HFFc6 (cell line): ENCODE measurements at places on chromosomes 6 and 20. TPM values are rescaled to one million over a fixed set of nuclear protein-coding genes. Genes with fewer than 3 reads are reported as not detected.

Gene HDAC2
- total RNA-seq, result 84.9 to 108 TPM (median 105 TPM) in 3 replicates

Gene PGBD1
- total RNA-seq, result 2.9 to 4.6 TPM (median 4.0 TPM) in 3 replicates

Gene SLC16A10
- total RNA-seq, result not detected in 3 replicates

Gene TRMT11
- total RNA-seq, result 10.8 and 20.7 TPM in 2 replicates

Gene GJA10
- not detected in 2 replicates for total RNA-seq

Gene SIRPD
- total RNA-seq, result not detected in 3 replicates

Gene SIRPB2
- not detected in 2 replicates for total RNA-seq

Gene SMIM26
- total RNA-seq, result 65.2 and 71.1 TPM in 2 replicates

Gene SPEF1
- total RNA-seq, result 0.27 to 0.35 TPM (median 0.30 TPM) in 3 replicates

Gene TCF21
- total RNA-seq, result not detected in 3 replicates

Gene RRAGD
- total RNA-seq, result not detected in 3 replicates

Gene DACT2
- not detected in 3 replicates for total RNA-seq

Gene GGT7
- total RNA-seq, result 15.9 to 18.8 TPM (median 17.3 TPM) in 3 replicates

Gene BMP2
- total RNA-seq, result 0.08 TPM in 1 of 3 replicates, not detected in the others

Gene HLA-DRA
- total RNA-seq, result not detected in 3 replicates

Gene TOX2
- 46.1 to 63.2 TPM (median 51.6 TPM) in 3 replicates for total RNA-seq

Gene SCUBE3
- 45.9 to 81.6 TPM (median 80.1 TPM) in 3 replicates for total RNA-seq

Gene FBXL4
- total RNA-seq, result 10.2 to 12.1 TPM (median 11.3 TPM) in 3 replicates

- peak; percentile 70 for DNase-seq
- H3K27me3 ChIP-seq, result no peaks in the 10 kb centered on the region
- no peak overlapping the region for H3K4me3 ChIP-seq
- peak overlapping the region; percentile 58; the same call in 1 of the 2 replicates for H3K27ac ChIP-seq
Measured at GRCh38 chr6:46044881-46045617, 29.4 kb upstream of the CLIC5 start.

DNA sequence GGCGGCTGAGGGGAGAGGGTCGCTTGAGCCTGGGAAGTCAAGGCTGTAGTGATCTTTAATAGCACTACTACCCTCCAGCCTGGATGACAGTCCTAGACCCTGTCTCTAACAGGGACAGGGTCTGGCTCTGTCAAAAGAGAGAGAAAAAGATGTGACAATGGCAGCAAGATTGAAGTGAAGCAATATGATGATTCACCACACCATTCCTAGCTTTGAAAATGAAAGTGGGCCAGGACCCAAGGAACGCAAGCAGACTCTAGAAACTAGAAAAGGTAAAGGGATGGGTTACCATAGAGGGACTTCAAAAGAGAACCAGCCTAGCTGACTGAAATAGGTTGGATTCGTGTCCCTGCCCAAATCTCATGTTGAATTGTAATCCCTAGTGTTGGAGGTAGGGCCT is 426.9 kb downstream of the HTR1B start:
- peaks cover 90% of the 10 kb centered on the region for H3K4me1 ChIP-seq
- no peak for DNase-seq
- no peaks in the 10 kb centered on the region; the same call in 1 of the 2 replicates for H3K27me3 ChIP-seq
- H3K27ac ChIP-seq, result no peak overlapping the region; the same call in 1 of the 2 replicates

GRCh38 chr6:44956396-44956795 is 371.7 kb upstream of the RUNX2 start:
- no peaks in the 10 kb centered on the region for H3K36me3 ChIP-seq
- H3K4me1 ChIP-seq, result peaks cover 13% of the 10 kb centered on the region
- no peak overlapping the region for H3K4me3 ChIP-seq
- H3K27me3 ChIP-seq, result no peaks in the 10 kb centered on the region

- no peaks in the 10 kb centered on the region for H3K27me3 ChIP-seq
- H3K4me1 ChIP-seq, result peaks cover 36% of the 10 kb centered on the region
- no peak overlapping the region for H3K4me3 ChIP-seq
Measured at GRCh38 chr20:25339608-25340007, 51.0 kb downstream of the ABHD12 start.

GRCh38 chr6:24497254-24497970 is 2.6 kb downstream of the ALDH5A1 start:
- H3K4me1 ChIP-seq, result no peaks in the 10 kb centered on the region
- no peak overlapping the region for H3K4me3 ChIP-seq
- no peak overlapping the region for H3K27ac ChIP-seq
- DNase-seq, result no peak
- H3K36me3 ChIP-seq, result peaks cover 12% of the 10 kb centered on the region; the same call in 1 of the 2 replicates

DNA sequence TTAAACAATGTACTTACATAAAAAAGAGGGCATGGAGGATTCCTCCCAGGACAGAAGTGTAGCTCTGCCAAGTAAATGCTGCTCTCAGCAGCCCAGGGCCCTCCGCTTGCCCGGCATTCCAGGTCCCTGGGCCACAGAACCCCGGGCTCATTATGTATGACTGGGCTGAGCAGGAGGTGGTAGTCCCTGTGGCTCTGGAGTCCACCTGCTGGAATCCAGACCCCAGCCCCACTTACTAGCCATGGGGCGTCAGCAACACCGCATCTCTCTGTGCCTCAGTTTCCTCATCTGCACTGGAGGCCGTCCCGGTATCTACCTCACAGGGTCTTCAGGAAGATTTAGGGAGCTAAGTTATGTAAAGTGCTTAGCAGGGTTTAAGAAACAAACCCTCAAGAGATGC is 55.4 kb downstream of the PSMG4 start:
- no peaks in the 10 kb centered on the region for H3K36me3 ChIP-seq
- peaks cover 48% of the 10 kb centered on the region for H3K27me3 ChIP-seq
- H3K27ac ChIP-seq, result no peak overlapping the region

DNA sequence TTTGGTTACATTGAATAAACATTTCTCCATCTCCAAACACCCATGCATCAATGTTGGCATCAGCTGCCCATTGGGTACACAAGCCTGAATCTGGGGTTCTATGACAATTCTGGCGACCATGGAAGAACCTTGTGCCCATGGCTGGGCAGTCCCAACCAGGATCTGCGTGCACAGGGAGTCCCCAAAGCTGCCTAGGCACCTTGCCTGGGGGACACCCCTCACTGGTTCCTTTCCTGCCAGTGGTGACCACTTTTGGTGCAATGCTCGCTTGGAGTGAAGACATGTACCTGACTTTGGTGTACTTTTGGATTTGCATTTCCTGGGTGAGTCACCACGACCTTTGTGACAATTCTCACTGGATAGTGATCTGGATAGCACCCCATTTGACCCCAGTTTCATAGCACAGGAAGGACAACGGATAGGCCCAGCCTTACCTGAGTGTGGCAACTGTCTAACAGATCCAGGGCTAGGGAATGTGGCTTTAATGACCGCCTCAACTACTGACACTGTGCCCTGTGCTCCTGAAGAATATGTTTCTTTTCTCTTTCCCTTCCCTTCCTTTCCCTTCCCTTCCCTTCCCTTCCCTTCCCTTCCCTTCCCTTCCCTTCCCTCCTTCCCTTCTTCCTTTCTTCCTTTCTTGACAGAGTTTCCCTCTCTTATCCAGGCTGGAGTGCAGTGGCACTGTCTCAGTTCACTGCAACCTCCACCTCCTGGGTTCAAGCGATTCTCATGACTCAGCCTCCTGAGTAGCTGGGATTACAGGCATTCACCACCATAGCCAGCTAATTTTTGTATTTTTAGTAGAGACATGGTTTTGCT is 7.1 kb downstream of the SPINT3 start:
- DNase-seq, result no peak
- no peaks in the 10 kb centered on the region for H3K36me3 ChIP-seq
- H3K4me1 ChIP-seq, result no peaks in the 10 kb centered on the region
- H3K4me3 ChIP-seq, result no peak overlapping the region
- H3K27ac ChIP-seq, result no peak overlapping the region

- no peak overlapping the region for H3K27ac ChIP-seq
- no peaks in the 10 kb centered on the region for H3K36me3 ChIP-seq
- DNase-seq, result peak; percentile 40
- no peaks in the 10 kb centered on the region for H3K4me1 ChIP-seq
Measured at GRCh38 chr20:24303393-24304170, 165.8 kb upstream of the SYNDIG1 start.

GRCh38 chr6:101799531-101799930 is 406.0 kb downstream of the GRIK2 start:
- H3K4me1 ChIP-seq, result peaks cover 27% of the 10 kb centered on the region
- no peak overlapping the region for H3K4me3 ChIP-seq
- peaks cover 6% of the 10 kb centered on the region for H3K36me3 ChIP-seq
- no peak for DNase-seq
- H3K27me3 ChIP-seq, result no peaks in the 10 kb centered on the region
- no peak overlapping the region for H3K27ac ChIP-seq

DNA sequence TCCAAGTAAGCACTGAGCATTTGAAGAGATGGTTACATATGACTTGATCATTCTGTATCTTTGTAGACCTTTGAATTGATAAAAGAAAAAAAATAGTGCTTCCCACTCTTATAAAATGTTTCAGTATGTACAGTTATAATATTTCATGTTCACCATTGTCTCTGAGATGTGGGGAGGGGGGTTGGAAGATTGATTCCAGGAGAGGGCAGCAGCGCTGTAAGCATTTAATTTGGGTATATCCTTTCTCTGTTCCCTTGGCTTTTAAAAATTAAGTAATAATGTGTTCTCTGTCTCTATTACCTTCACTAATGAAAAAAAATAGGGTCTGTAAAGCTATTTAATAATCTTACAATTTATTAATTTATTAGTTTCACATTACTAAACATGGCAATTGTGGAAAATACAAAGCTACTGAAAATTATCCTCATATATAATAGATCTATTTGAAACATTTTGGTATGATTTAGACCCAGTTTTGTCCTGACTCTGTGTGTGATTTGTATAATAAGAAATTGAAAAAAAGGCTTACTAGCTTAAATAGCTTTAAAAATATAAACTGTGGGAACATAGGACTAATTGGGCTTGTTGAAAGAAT is 341.2 kb downstream of the CDKAL1 start:
- peak overlapping the region; percentile 73; the same call in 1 of the 2 replicates for H3K27ac ChIP-seq
- H3K36me3 ChIP-seq, result no peaks in the 10 kb centered on the region
- DNase-seq, result no peak
- no peaks in the 10 kb centered on the region for H3K27me3 ChIP-seq

GRCh38 chr6:157087974-157088373 is 235.3 kb downstream of the TMEM242 start:
- H3K27me3 ChIP-seq, result no peaks in the 10 kb centered on the region
- H3K4me1 ChIP-seq, result peaks cover 29% of the 10 kb centered on the region
- H3K4me3 ChIP-seq, result no peak overlapping the region
- DNase-seq, result no peak
- H3K27ac ChIP-seq, result peak overlapping the region; percentile 48; the same call in 1 of the 2 replicates

DNA sequence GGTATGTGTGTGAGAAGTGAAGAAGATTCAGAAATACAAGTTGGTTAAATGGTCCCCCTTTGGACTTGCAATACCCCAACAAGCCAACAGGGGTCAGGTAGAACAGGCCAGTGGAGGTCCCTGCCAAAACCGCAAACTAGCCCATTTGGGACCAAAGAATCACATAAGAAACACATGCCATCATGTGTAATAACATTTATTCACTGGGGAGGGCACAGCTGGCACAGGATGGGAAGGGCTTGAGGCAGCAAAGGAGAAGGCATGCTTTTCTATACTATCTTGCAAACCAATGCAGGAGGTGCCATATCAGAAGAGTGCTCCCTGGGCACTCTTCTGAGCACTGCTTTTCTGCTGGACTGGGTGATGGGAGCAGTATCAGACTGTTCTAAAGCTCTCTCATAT is 116.1 kb upstream of the TRAF3IP2 start:
- H3K27ac ChIP-seq, result no peak overlapping the region
- peak; percentile 41 for DNase-seq
- no peak overlapping the region for H3K4me3 ChIP-seq
- H3K4me1 ChIP-seq, result peaks cover 29% of the 10 kb centered on the region
- H3K36me3 ChIP-seq, result peaks cover 10% of the 10 kb centered on the region

- H3K4me1 ChIP-seq, result peaks cover 15% of the 10 kb centered on the region
- peaks cover 15% of the 10 kb centered on the region; the same call in 1 of the 2 replicates for H3K27me3 ChIP-seq
- H3K4me3 ChIP-seq, result no peak overlapping the region
- no peak overlapping the region for H3K27ac ChIP-seq
- peak; percentile 31 for DNase-seq
- H3K36me3 ChIP-seq, result no peaks in the 10 kb centered on the region
Measured at GRCh38 chr20:46757754-46758678, 48.6 kb downstream of the SLC2A10 start.

- H3K4me3 ChIP-seq, result peak overlapping the region; percentile 39; the same call in 1 of the 2 replicates
- H3K27me3 ChIP-seq, result peaks cover 2% of the 10 kb centered on the region; the same call in 1 of the 2 replicates
- H3K36me3 ChIP-seq, result peaks cover 15% of the 10 kb centered on the region
Measured at GRCh38 chr20:37323985-37324384, 22.0 kb upstream of the SRC start.

- H3K27ac ChIP-seq, result peak overlapping the region; percentile 95
- H3K4me3 ChIP-seq, result peak overlapping the region; percentile 90
- H3K36me3 ChIP-seq, result no peaks in the 10 kb centered on the region; the same call in 1 of the 2 replicates
- H3K4me1 ChIP-seq, result peaks cover 43% of the 10 kb centered on the region
- H3K27me3 ChIP-seq, result peaks cover 4% of the 10 kb centered on the region; the same call in 1 of the 2 replicates
Measured at GRCh38 chr6:27829453-27830211, 82.6 kb downstream of the OR2B2 start.

- H3K36me3 ChIP-seq, result peaks cover 12% of the 10 kb centered on the region
- H3K4me3 ChIP-seq, result no peak overlapping the region
- no peak overlapping the region for H3K27ac ChIP-seq
- DNase-seq, result no peak
- H3K27me3 ChIP-seq, result no peaks in the 10 kb centered on the region
Measured at GRCh38 chr6:123547216-123547978, 89.4 kb downstream of the TRDN start.

GRCh38 chr6:136990754-136991153 is 54.0 kb downstream of the IL20RA start:
- no peak overlapping the region for H3K4me3 ChIP-seq
- H3K4me1 ChIP-seq, result no peaks in the 10 kb centered on the region; the same call in 1 of the 2 replicates
- H3K27ac ChIP-seq, result no peak overlapping the region
- peaks cover 30% of the 10 kb centered on the region for H3K27me3 ChIP-seq
- H3K36me3 ChIP-seq, result no peaks in the 10 kb centered on the region

- no peak for DNase-seq
- H3K36me3 ChIP-seq, result no peaks in the 10 kb centered on the region
- no peaks in the 10 kb centered on the region for H3K27me3 ChIP-seq
- H3K4me3 ChIP-seq, result no peak overlapping the region
- no peak overlapping the region for H3K27ac ChIP-seq
Measured at GRCh38 chr6:119865466-119866350, 516.1 kb upstream of the MAN1A1 start.

- H3K36me3 ChIP-seq, result peaks cover 45% of the 10 kb centered on the region
- H3K4me1 ChIP-seq, result peaks cover 17% of the 10 kb centered on the region
- H3K27me3 ChIP-seq, result no peaks in the 10 kb centered on the region
- no peak overlapping the region for H3K4me3 ChIP-seq
Measured at GRCh38 chr6:44441091-44441855, 53.8 kb downstream of the CDC5L start.

GRCh38 chr6:167700199-167700598 is 126.5 kb upstream of the AFDN start:
- H3K4me1 ChIP-seq, result no peaks in the 10 kb centered on the region
- H3K27ac ChIP-seq, result no peak overlapping the region
- H3K27me3 ChIP-seq, result no peaks in the 10 kb centered on the region
